ENCODE measurements at places on chromosomes 6 and 20. TPM values are rescaled to one million over a fixed set of nuclear protein-coding genes. Genes with fewer than 3 reads are reported as not detected.

Gene IRF4
- not detected for total RNA-seq

Gene TREM1
- 1.2 TPM for total RNA-seq

Gene RAET1L
- not detected for total RNA-seq

Gene ADGB
- total RNA-seq = not detected

Gene BPIFB1
- total RNA-seq = not detected

Gene GSTA1
- total RNA-seq = not detected

Gene LGSN
- not detected for total RNA-seq

Gene CNPY3
- total RNA-seq = 30.5 TPM

Gene PRSS35
- 3.7 TPM for total RNA-seq

Gene EPPIN
- total RNA-seq = not detected

Gene IL17A
- total RNA-seq = not detected

Gene GRM1
- total RNA-seq = 0.08 TPM

Gene MACROD2
- total RNA-seq = 0.96 TPM

Gene NINL
- 9.0 TPM for total RNA-seq

Gene TBC1D22B
- total RNA-seq = 9.3 TPM

Gene COL9A3
- total RNA-seq = 44.4 TPM

Gene TAGAP
- not detected for total RNA-seq

Gene SLC24A3
- total RNA-seq = 0.64 TPM

Gene PTK7
- 240 TPM for total RNA-seq

Gene RBPJL
- not detected for total RNA-seq

Gene FLRT3
- 4.8 TPM for total RNA-seq

Gene ANKS1A
- 15.0 TPM for total RNA-seq

Gene TFAP2B
- not detected for total RNA-seq

Gene WFDC10B
- total RNA-seq = not detected

Gene NOX3
- not detected for total RNA-seq

Gene AVP
- not detected for total RNA-seq

Gene PLTP
- total RNA-seq = 318 TPM

Gene MLN
- not detected for total RNA-seq

Gene HLA-DPB1
- total RNA-seq = 20.7 TPM

Gene TMEM200A
- 5.0 TPM for total RNA-seq

Gene AKAP12
- total RNA-seq = 70.9 TPM

Gene FAM209B
- not detected for total RNA-seq

Gene MOG
- total RNA-seq = not detected

Gene SNAI1
- 12.4 TPM for total RNA-seq

Gene TCP11
- total RNA-seq = not detected

Gene CLPSL1
- total RNA-seq = not detected

Gene DLGAP4
- 39.9 TPM for total RNA-seq

Gene RNGTT
- 9.5 TPM for total RNA-seq

Gene FAXC
- total RNA-seq = 3.8 TPM

Gene TGM3
- total RNA-seq = not detected

Gene TTLL9
- total RNA-seq = not detected
